ENCODE measurements at places on chromosomes 2 and 18. TPM values are rescaled to one million over a fixed set of nuclear protein-coding genes. Genes with fewer than 3 reads are reported as not detected.

Gene DOK6
- not detected for total RNA-seq

Gene KLHL41
- total RNA-seq: not detected

Gene CCDC85A
- total RNA-seq: not detected

Gene DNER
- not detected for total RNA-seq

Gene PJVK
- total RNA-seq: 4.2 TPM

- DNase-seq: no peak
These were observed 68.7 kb upstream of the STK39 start for GRCh38 chr2:168316073-168316440.

GRCh38 chr2:212609479-212609878, 70.9 kb upstream of the ERBB4 start:
- DNase-seq: no peak

- DNase-seq: no peak
These were observed 287.4 kb upstream of the TCF4 start for GRCh38 chr18:55875371-55875901.

- no peak for DNase-seq
These were observed 107.2 kb downstream of the GALNT1 start for GRCh38 chr18:35688757-35689156.

DNA sequence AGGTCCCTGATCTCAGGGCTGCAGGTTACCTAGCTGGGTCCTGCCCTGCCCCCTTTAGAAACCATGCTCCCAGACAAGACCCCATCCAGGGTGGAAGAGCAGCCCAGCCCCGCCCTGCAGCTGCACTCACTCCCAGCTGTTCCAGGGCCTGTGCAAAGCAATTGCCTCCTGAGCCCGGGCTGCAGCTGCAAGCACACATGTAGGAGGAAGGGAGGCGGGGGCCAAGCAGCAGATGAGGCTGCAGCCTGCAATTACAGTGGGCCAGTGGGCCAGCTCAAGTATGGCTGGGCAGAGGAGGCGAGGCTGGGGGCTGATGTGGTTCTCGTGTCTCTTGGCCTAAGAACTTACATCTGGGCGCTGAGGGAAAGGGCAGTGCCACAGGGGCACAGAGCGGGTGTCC, 65.4 kb upstream of the TUBA3E start:
- DNase-seq: no peak

GRCh38 chr18:59763541-59764136, 66.4 kb upstream of the CCBE1 start:
- no peak for DNase-seq

DNA sequence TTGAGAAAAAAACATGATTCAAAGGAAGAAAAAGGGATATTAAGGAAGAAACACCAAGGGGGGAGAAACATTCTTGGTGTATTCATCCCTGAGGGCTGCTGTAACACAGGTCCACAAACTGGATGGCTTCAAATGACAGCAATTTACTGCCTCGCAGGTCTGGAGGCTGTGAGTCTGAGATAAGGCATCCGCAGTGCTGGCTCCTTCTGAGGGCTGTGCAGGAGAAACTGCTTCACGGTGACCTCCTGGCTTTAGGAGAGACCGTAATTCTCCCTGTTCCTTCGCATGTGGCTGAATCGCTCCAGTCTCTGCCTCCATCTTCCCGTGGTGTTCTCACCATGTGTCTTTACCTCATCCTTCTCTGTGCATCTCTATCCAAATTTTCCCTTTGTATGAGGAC, 490.7 kb downstream of the EIPR1 start:
- no peak for DNase-seq

All from CD4-positive, alpha-beta T cell (primary cell).